Liver (tissue), 10 donors: ENCODE measurements at places on chromosomes 11 and 22. TPM values are rescaled to one million over a fixed set of nuclear protein-coding genes. Genes with fewer than 3 reads are reported as not detected.

DNA sequence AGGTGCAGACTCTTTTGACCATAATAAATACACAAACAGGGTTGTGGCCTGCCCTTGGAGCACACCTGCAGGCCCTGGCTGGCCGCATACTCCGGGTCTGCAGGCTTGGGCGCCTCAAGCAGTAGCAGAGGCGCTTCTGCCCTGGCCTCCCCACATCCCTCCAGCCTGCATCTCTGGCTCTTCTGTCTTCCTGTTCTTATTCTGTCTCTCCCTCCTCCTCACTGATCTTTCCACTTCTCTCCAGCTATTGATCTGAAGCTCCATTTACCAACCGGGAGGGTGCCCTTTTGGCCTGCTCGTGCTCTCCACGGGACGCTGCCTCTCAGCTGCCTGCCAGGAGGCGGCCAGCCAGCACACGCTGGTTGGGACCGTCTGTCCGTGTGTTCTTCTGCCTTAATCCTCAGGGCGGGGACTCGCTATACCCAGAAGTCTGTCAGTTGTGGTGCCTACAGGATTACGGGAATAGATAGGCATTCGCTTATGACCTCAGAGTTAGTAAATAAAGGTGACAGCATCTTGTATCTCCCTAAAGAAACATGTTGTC is 5.2 kb downstream of the UPB1 start:
- no peak for DNase-seq

The IGLL1 gene
- total RNA-seq: not detected

The OR52A1 gene
- total RNA-seq: not detected

The NLRP14 gene
- total RNA-seq: 0.50 TPM

- DNase-seq: no peak
These were observed 517.4 kb downstream of the TMEM135 start for GRCh38 chr11:87555101-87555500.

DNA sequence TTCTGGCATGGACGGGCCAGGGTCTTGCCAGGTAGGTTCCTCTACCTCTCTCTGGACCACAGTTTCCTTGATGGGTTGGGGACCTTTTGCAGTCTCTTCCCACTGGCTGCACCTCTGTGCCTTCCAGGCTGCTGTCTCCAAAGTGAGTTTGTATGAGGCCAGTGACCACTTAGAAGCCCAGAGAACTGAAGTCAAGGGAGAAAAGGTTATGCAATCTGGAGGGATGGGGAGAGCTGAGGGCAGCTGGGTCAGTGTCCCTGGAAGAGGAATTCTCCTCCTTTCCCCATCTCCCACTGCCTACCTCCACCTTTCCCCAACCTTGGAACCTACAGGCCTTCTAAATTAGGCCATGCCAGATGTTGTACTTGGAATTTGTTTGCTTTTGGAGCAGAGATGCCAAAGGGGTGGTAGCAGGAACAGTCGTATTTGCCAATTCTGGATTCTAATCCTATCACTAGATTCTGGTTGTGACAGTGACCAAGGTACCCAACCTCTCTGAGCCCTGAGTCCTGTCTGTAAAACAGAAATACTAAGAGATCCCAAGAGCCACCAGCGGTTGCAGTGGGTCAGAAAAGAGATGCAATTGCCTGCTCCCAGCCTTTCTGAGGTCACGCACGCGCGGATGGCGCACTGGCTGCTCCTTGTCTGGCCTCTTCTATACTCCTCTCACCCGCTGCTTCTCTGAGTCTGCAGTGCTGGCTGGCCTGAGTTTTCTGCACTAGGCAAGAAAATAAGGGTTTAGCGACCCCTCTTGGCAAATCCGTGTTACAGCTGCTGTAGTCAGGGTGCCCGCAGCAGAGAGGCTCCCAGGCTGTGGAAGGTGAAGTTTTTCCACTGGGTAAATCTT is 10.7 kb upstream of the ACCSL start:
- DNase-seq: peak; percentile 55

DNA sequence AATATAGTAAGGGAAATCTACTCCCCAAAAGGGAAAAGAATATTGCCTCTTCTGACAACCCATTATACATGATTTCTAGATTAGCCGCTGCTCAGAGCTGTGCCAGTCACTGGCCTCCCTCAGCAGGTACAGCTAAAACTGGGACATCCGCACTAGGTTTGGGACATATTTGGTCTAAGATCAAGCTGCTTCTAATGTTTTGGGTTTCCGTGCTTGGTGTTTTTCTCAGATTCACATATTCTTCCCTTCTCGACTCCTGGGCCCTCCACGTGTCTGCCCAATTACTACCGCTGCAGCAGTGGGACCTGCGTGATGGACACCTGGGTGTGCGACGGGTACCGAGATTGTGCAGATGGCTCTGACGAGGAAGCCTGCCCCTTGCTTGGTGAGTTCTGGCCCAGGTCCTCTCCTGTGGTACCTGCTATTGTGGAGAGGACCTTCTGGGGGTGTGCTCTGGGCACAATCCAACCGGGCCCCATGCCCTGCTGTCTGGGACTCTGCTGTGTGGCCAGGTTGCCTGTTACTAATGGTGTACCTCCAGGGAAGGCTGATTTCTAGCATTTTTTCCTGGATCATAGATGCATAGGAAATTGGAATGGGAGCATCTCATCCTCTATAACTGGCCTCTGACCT is 138.1 kb upstream of the SORL1-AS1 start:
- DNase-seq: no peak

DNA sequence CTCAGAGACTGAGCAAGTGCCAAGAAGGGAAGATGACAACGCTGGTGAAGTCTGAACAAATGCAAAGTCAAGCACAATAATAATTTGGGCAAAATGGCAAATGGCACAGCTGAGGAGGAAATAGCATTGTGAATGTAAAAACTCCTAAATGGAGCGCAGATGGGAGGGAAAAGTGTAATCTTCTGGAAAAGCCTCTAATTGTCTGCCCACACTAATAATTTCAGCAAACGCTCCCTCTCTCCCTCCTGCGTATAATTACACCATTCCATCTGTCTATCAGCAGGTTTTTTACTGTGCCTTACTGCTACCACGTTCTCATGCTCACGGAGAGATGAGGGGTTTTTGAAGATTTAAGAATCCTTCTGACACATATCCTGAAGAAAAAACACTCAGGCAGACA is 302.6 kb downstream of the KIRREL3 start:
- DNase-seq: no peak

DNA sequence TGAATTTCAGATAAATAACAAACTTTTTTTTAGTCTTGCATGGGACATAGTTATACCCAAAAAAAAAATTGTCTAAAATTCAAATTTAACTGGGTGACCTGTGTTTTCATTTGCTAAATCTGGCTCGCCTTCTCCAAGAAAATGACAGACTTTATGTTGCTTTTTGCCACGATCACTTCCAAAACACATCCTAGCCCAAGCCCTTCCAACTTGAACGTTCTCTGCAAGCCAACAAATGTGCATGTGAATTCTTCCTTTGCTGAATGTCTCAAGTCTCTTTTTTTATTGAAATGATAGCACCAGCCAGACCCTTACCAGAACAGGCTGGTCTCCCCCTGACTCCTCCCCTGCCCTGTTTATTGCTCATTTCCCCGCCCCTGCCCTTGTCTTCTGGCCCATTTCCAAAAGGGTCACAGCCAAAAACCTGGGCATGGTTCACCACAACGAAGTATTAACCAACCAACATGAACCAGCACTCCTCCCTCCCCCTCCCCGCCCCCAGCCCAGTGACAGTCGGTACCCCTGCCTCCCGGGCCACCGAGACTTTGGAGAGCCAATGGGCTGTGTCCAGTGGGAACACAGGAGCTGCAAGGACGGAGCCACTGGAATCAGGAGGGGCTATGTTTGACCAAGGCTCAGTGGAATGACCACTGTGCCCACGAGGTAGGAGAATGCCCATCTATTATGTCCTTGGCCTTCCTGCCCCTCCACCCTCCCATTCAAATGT is 63.2 kb downstream of the BTG4 start:
- no peak for DNase-seq

The CCDC73 gene
- total RNA-seq: 0.23 TPM

The MRPL11 gene
- 24.7 TPM for total RNA-seq
